ENCODE measurements at places on chromosomes 7 and 10. TPM values are rescaled to one million over a fixed set of nuclear protein-coding genes. Genes with fewer than 3 reads are reported as not detected.
A peak's percentile ranks its signal among the peaks of the same experiment; 100 is the strongest.

GRCh38 chr10:133245439-133246235 lies 8.0 kb downstream of the VENTX start:
- peaks cover 8% of the 10 kb centered on the region for H3K36me3 ChIP-seq
- no peak overlapping the region for H3K27ac ChIP-seq
- H3K4me1 ChIP-seq = peaks cover 32% of the 10 kb centered on the region
- H3K4me3 ChIP-seq = no peak overlapping the region
- DNase-seq = no peak

Gene PIP
- not detected for polyA plus RNA-seq

DNA sequence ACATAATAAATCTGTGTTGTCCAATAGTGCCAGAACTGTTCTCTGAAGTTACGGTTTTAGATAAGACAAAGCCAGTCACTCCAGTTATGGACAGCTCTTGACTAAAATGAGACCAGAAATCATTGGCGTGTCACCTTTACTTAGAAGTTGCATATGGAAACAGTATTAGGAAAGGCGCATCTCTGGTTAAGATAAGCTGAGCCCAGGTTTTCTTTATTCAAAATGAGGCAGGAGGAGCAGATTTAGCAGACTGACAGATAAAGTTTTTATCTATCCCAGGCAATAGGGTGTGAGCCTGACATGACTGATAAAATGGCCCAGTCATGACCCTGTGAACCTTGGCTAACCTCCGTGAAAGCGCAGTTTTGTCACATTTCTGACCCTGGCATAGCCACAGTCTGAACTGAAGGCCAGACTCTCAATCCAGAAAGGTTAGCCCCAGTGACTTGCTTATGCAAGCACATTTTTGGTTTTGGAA lies 4.2 kb downstream of the CYP26A1 start:
- peaks cover 21% of the 10 kb centered on the region for H3K4me1 ChIP-seq
- no peaks in the 10 kb centered on the region for H3K36me3 ChIP-seq
- no peak for DNase-seq
- H3K4me3 ChIP-seq = no peak overlapping the region
- no peak overlapping the region for H3K27ac ChIP-seq

Gene HACD1
- polyA plus RNA-seq = 0.43 TPM

Gene JCAD
- not detected for polyA plus RNA-seq

DNA sequence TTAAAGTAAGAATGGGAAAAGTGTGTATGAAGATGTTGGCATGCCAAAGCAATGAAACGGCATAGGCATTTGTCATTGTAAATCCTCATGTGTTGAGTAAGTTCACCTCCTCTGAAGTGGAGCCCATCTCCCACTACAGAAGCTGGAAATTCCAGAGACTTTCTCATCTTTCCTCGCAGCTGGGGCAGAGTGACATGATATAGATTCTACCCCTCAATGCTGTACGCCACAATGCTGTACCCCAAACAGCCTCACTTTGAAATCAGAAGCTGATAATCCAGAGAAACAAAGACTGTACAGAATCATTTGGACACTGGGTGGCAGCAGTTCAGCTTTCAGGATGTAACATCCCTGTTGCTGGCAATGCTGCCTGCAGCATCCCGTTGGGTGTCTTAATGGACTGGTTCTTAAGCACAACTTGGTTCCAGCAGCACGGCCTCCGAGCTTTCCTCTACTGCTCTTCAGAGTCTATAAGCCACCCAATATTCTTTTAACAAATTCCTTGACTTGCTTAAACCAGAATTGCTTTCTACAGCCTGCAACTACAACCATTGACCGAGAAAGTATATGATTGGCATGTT lies 18.8 kb downstream of the ZC3HAV1L start:
- peak; percentile 31 for DNase-seq
- H3K4me1 ChIP-seq = no peaks in the 10 kb centered on the region
- H3K36me3 ChIP-seq = no peaks in the 10 kb centered on the region
- H3K27ac ChIP-seq = no peak overlapping the region
- H3K4me3 ChIP-seq = no peak overlapping the region

DNA sequence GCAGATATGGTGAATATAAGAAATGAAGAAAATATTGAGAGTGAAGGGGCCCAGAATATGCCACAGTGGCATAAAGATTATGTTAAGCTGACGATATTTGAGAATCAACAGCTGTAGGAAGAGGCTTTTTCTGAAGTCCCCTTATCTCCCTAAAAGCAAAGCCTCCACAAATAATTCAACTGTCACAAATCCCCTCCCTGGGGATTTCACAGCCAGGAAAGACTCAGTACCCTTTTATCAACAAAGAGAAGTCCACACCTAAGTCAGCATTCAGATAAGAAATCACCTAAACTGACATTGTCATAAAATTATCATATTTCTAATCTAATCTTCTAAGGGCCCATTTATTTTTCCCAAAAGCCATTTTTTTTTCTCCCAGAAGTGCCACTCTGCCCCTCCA lies 284.9 kb upstream of the VWC2 start:
- H3K36me3 ChIP-seq = no peaks in the 10 kb centered on the region
- no peak overlapping the region for H3K4me3 ChIP-seq
- no peaks in the 10 kb centered on the region for H3K27me3 ChIP-seq
- DNase-seq = no peak

Gene MUC3A
- polyA plus RNA-seq = not detected

Gene ITPRID1
- polyA plus RNA-seq = not detected
